ENCODE measurements at places on chromosomes 16 and 17. TPM values are rescaled to one million over a fixed set of nuclear protein-coding genes. Genes with fewer than 3 reads are reported as not detected.

The PRSS36 gene
- total RNA-seq, result 5.7 TPM

DNA sequence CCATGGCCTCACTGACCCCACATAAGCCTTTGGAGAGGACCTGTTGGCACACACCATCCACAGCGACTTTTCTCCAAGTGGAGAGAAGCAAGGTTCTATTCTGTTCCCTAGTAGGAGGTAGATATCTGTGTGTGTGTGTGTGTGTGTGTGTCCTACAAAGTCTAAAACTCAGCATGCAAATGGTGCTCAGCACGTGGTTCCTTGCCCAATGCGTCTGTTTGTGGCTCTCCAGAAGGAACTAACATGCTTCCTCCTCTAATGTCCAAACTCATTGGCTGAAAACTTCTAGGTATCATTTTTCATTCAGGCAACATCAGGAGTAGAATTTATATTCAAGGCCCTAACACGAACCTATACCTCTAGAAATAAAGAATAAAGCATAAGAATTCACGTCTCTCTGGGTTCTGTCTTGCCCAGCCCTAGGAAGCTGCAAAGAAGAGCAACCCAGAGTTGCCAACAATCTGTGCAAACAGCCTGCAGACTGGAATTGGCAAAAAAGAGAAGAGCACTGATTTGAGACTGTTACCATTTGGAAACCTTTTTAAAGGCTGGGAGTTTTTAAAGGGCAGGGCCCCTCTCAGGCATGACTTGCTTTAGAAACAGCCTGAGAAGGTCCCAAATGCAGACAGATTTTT, 25.5 kb downstream of the MAP3K14 start:
- peak overlapping the region; percentile 17 for H3K27ac ChIP-seq
- H3K4me3 ChIP-seq, result no peak overlapping the region
- peaks cover 2% of the 10 kb centered on the region for H3K4me1 ChIP-seq
- no peak for DNase-seq
- H3K36me3 ChIP-seq, result peaks cover 50% of the 10 kb centered on the region

- no peaks in the 10 kb centered on the region for H3K4me1 ChIP-seq
- H3K27ac ChIP-seq, result no peak overlapping the region
- peaks cover 3% of the 10 kb centered on the region for H3K36me3 ChIP-seq
- H3K27me3 ChIP-seq, result peaks cover under 1% of the 10 kb centered on the region
These were observed 9.0 kb downstream of the FKBP10 start for GRCh38 chr17:41821776-41822175.

GRCh38 chr17:12415031-12415430, 250.7 kb upstream of the MYOCD start:
- no peaks in the 10 kb centered on the region for H3K4me1 ChIP-seq
- H3K27ac ChIP-seq, result no peak overlapping the region
- H3K4me3 ChIP-seq, result no peak overlapping the region
- DNase-seq, result no peak

DNA sequence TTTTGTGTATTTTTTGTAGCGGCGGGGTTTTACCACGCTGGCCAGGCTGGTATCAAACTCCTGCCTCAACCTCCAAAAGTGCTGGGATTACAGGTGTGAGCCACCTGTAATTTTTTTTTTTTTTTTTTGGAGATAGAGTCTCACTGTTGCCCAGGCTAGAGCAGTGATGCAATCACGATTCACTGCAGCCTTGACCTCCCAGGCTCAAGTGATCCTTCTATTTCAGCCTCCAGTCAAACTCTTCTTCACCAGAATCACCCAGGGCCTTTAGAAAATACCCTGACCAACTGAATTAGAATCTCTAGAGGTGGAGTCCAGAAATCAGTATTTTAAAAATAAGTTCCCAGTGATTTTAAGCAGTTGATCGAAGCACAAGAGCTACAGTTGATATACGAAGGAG, 12.5 kb downstream of the HSPB9 start:
- peaks cover 39% of the 10 kb centered on the region for H3K4me1 ChIP-seq
- peaks cover 21% of the 10 kb centered on the region for H3K36me3 ChIP-seq
- no peak overlapping the region for H3K27ac ChIP-seq
- H3K4me3 ChIP-seq, result no peak overlapping the region
- no peaks in the 10 kb centered on the region for H3K27me3 ChIP-seq
- no peak for DNase-seq

The FBXO39 gene
- total RNA-seq, result 0.09 TPM

GRCh38 chr17:74703311-74703710, 9.4 kb downstream of the CD300LF start:
- no peak overlapping the region for H3K27ac ChIP-seq
- DNase-seq, result no peak
- no peaks in the 10 kb centered on the region for H3K4me1 ChIP-seq
- no peaks in the 10 kb centered on the region for H3K36me3 ChIP-seq

The CHST4 gene
- total RNA-seq, result 0.24 TPM

The MYH11 gene
- 1.1 TPM for total RNA-seq

The KCTD19 gene
- 0.19 TPM for total RNA-seq

- H3K27ac ChIP-seq, result no peak overlapping the region
- H3K4me1 ChIP-seq, result no peaks in the 10 kb centered on the region
- no peak for DNase-seq
- peaks cover 61% of the 10 kb centered on the region for H3K36me3 ChIP-seq
- no peaks in the 10 kb centered on the region for H3K27me3 ChIP-seq
- H3K4me3 ChIP-seq, result no peak overlapping the region
These were observed 25.4 kb upstream of the SLC38A8 start for GRCh38 chr16:84068041-84068440.

DNA sequence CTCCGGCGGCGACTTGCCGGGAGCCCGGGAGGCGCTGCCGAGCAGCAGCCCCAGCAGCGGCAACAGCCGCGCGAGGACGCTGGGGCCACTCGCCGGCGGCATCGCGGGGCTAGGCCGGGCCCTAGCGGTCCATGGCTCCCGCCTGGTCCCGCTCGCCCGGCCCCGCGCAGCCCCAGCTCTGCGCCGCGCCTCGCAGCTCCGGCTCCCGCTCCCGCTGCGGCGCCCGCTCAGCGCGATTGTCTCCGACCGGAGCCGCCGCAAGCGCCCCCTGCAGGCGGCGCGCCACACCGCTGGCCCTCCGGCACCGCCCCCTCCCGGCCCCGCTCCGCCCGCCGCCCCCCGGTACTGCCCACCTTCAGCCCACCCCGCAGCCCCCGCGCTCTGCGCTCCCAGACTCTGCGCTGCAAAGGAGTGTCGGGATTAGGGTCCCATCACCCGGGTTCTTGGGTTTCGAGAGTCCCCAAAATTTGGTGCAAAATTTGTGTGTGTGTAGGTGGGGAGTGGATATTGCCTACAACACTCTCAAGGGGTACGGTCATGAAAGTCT, at the start of gene FAM171A2:
Gene FAM171A2, minus strand, starts transcription at position 241 of the 547 bp plus-strand sequence. Its CDS starts 139 bp downstream, at position 102.
- DNase-seq, result no peak
- peaks cover 17% of the 10 kb centered on the region for H3K27me3 ChIP-seq
- peak within 1 kb of the TSS; percentile 61 for H3K4me3 ChIP-seq
- H3K4me1 ChIP-seq, result peaks cover 26% of the 10 kb centered on the region

DNA sequence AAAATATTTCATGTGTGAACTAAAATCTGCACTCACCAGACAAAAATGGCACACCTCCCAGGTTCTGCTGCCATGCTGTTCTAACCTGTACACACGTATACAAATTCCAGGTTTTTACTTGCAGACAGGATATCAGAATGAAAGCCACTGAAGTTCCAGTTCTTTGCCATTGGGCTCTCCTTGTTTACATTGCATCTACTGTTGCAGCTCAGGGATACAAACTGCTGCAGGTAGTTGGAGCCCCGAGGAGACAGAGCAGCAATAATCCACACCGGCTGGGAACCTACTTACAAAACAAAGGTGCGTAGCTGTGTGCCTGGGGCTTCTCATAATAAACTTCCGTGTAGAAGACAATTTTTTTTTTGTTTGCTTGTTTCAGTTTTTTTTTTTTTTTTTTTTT, 59.6 kb downstream of the HAPSTR1 start:
- no peaks in the 10 kb centered on the region for H3K36me3 ChIP-seq
- no peak overlapping the region for H3K4me3 ChIP-seq
- peaks cover 12% of the 10 kb centered on the region for H3K27me3 ChIP-seq
- no peaks in the 10 kb centered on the region for H3K4me1 ChIP-seq
- DNase-seq, result no peak
- no peak overlapping the region for H3K27ac ChIP-seq

The NPIPB9 gene
- total RNA-seq, result 0.42 TPM

The VAC14 gene
- 28.7 TPM for total RNA-seq

The KRT14 gene
- total RNA-seq, result 20.7 TPM

The ACSM2A gene
- total RNA-seq, result 0.05 TPM

DNA sequence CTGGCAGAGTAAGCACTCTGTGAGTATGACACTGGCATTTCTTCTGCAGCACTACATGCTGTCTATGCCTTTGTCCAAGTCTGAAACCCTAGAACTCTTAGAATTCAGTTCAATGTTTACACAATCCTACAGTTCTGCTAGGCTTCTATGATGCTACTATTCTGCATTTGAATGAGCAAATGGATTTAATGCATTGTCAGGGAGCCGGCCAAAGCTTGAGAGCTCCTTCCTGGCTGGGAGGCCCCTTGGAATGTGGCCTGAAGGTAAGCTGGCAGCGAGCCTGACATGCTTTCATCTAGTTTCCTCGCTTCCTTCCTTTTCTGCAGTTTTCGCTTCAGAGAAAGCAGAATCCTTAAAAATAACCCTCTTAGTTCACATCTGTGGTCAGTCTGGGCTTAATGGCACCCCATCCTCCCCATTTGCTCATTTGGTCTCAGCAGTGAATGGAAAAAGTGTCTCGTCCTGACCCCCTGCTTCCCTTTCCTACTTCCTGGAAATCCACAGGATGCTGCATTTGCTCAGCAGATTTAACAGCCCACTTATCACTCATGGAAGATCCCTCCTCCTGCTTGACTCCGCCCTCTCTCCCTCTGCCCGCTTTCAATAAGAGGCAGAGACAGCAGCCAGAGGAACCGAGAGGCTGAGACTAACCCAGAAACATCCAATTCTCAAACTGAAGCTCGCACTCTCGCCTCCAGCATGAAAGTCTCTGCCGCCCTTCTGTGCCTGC, at the start of gene CCL2:
Gene CCL2, plus strand, starts transcription at position 635 of the 730 bp plus-strand sequence. Its CDS starts 65 bp downstream, at position 700.
- peak within 1 kb of the TSS; percentile 17 for H3K4me3 ChIP-seq
- peak within 1 kb of the TSS; percentile 15 for H3K27ac ChIP-seq
- no peaks in the 10 kb centered on the region for H3K4me1 ChIP-seq
- H3K36me3 ChIP-seq, result no peaks in the 10 kb centered on the region
- H3K27me3 ChIP-seq, result no peaks in the 10 kb centered on the region
- DNase-seq, result no peak

The TBC1D3D gene
- not detected for total RNA-seq

The WBP2 gene
- total RNA-seq, result 17.3 TPM

DNA sequence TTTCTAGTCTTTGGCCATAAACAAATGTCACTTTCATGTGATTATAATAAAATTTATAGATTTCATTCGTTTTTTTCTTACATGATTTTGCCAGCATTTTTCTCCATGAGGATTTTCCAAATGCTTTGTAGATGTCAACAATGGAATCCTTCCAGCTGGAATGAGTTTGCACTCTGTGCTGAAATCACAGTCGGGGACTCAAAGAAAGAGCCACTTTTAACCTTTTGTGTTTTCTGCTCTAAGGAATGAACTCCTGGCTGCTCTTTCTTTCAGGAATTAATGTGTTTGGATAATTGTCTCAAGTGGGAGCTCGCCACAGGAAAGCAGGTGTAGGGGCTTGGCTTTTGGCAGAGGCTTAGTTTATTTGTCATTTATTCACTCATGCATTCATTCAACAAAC, 372.3 kb upstream of the SALL1 start:
- no peaks in the 10 kb centered on the region for H3K36me3 ChIP-seq
- no peak overlapping the region for H3K27ac ChIP-seq
- no peaks in the 10 kb centered on the region for H3K27me3 ChIP-seq
- DNase-seq, result no peak
- H3K4me1 ChIP-seq, result no peaks in the 10 kb centered on the region
- no peak overlapping the region for H3K4me3 ChIP-seq

DNA sequence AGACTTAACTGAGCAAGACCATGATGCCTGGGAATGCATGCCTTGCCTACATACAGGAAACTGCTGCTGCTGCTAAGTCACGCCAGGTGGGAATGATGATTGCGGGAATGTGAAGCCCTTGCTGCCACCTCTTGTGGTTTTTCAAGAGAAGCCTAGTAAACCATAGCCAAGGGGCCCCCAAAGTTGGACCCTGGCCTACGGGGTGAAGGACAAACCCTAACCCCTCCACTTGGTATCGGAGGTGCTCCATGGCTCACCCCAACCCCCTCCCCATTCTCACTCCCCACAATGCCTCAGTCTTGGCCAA, 233.9 kb downstream of the ZNF423 start:
- no peak overlapping the region for H3K27ac ChIP-seq
- H3K36me3 ChIP-seq, result no peaks in the 10 kb centered on the region
- DNase-seq, result no peak
- no peak overlapping the region for H3K4me3 ChIP-seq
- no peaks in the 10 kb centered on the region for H3K27me3 ChIP-seq
- H3K4me1 ChIP-seq, result peaks cover 9% of the 10 kb centered on the region

- H3K27ac ChIP-seq, result no peak overlapping the region
- no peaks in the 10 kb centered on the region for H3K36me3 ChIP-seq
- no peaks in the 10 kb centered on the region for H3K4me1 ChIP-seq
- DNase-seq, result no peak
- H3K4me3 ChIP-seq, result no peak overlapping the region
- no peaks in the 10 kb centered on the region for H3K27me3 ChIP-seq
These were observed 117.5 kb downstream of the ASIC2 start for GRCh38 chr17:33175562-33175961.

DNA sequence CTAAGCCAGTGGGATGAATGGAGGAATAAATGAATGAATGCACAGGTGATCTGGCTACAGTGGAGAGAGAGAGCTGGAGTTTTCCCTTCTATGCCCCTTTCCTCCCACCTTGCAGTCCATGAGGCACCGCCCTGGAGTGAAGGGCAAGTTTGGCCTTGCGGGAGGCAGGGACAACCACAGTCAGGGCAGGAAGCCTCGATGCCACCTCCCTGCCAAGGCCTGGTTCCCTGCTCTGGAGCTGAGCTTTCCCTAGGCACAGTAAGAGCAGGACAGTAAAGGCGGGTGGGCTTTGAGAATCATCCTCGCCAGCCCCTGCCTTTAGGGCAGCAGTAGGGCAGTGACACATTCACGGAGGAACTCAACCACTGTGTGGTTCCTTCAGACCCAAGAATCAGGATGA, 72.6 kb downstream of the RBFOX3 start:
- H3K36me3 ChIP-seq, result no peaks in the 10 kb centered on the region
- no peak overlapping the region for H3K27ac ChIP-seq
- no peak for DNase-seq
- no peak overlapping the region for H3K4me3 ChIP-seq
- H3K4me1 ChIP-seq, result no peaks in the 10 kb centered on the region
- H3K27me3 ChIP-seq, result no peaks in the 10 kb centered on the region

The FOXC2 gene
- 0.09 TPM for total RNA-seq

DNA sequence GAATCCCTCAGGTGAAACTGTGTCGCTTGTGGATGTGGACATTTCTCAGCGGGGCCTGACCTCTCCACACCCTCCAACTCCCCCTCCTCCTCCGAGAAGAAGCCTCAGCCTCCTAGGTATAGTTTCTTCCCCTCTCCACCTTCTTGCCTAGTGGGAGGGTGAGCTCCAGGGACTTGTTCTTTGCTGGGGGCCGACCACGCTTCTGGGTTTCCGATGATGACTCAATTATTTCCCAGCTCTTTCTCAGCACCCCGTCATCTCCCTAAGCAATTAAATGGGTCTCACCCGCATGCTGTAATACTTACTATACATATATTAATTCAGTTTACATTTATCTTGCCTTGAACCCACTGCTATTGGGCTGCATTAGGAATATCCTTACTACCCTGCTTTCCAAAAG, 13.1 kb downstream of the SOCS7 start:
- DNase-seq, result no peak
- H3K27ac ChIP-seq, result no peak overlapping the region
- H3K36me3 ChIP-seq, result peaks cover 39% of the 10 kb centered on the region
- peaks cover 4% of the 10 kb centered on the region for H3K4me1 ChIP-seq
- H3K27me3 ChIP-seq, result no peaks in the 10 kb centered on the region
- H3K4me3 ChIP-seq, result no peak overlapping the region

The CDH13 gene
- 3.7 TPM for total RNA-seq

GRCh38 chr16:17002565-17002964, 468.2 kb downstream of the XYLT1 start:
- H3K27ac ChIP-seq, result no peak overlapping the region
- DNase-seq, result no peak

The RNF43 gene
- 3.4 TPM for total RNA-seq

Data from thymus (tissue), 14 donors.